ENCODE measurements at places on chromosomes 11 and 22.
A peak's percentile ranks its signal among the peaks of the same experiment; 100 is the strongest.

DNA sequence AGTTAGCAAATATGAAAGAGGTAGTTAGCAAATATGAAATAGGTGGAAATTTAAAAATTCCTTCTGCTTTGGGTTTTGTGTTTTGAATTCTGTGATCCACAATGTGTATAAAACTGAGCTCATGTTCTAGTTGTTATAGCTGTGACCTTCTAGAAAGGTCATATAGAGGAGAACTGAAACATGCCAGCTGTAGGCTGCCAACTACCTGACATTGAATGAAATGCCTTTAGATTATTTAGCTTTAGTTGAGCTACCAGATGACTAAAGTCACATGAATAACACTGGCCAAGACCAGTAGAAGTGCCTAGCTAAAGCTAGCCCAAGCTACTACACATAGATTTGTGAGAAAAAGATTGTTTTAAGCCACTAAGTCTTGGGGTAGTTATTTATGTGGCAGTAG, 5.8 kb upstream of the TCN1 start:
- DNase-seq, result no peak

DNA sequence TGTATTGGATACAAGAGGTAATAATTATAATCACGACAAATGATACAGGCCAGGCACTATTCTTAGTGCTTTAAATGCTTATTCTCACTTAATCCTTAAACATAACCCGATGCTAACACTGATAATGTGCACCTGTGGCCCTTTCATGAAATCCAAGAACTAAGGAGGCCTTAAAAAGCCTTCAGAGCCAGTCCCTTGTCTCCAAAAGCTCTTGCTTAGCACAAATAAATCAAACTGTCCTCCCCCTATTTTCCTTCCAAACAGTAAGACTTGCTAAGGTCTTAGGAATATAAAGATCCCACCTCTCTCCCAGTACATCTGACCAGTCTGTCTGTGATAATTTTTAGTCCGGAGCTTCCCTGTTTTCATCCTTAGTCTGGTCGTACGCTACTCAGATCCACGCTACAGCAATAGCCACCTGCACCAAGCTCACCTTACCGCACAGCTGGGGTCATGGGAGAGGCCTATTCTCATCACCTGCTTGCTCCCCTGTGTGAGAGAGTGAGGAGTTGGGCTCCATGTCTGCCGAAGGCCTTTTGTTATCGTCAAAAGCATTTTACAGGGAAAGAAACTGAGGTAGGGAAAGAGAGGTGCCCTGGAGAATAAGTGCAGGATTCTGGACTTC, 16.9 kb downstream of the FXYD6 start:
- no peak for DNase-seq

DNA sequence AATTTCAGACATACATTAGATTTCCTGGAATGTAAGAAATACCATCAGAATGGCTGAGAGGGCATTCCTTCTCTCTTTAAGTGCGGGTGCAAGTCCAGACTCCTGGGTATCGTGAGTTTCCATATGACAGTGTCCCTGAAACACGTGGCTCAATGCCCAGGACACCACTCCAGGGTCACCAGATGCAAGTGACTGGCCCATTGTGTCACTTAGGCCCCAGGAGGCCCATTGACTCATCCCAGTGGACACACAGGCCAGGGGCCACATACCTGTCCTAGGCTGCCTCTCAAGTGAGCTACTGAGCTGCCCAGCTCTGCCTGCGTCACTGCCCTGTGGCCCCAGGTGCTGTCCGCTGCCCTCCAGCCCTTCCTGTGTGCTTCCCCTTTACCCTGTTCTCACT, 18.5 kb downstream of the FBLN1 start:
- no peak for DNase-seq

DNA sequence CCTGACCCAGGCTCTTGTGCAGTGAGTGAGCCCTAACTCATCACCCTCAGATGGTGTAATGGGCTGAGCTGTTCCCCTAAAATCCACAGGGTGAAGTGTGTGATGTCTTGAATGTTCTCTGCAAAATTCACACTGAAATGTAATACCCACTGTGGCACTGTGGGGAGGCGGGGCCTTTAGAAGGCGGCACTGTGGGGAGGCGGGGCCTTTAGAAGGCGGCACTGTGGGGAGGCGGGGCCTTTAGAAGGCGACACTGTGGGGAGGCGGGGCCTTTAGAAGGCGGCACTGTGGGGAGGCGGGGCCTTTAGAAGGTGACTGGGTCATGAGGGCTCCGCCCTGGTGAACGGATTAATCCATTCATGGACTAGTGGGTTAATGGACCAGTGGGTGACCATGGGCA, 33.0 kb downstream of the CHID1 start:
- no peak for DNase-seq

DNA sequence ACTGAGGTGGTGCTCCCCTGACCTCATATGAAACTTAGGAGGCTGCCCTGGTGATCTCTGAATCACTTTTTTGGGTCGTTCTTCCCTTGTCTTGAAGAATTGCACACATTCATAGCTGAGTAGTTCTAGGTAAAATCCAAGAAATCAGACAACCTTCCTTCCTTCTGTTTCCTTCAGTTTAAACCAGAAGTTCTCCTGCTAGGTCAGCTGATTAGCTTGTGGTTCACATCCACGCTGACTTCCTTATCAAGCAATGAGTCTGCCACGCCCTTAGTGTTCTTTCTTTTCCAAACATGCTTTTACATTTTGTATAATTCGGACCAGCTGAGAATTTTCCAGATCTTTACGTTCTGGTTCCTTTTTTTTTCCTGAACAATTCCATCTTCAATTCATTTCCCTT, 892.8 kb downstream of the NTM start:
- no peak for DNase-seq

DNA sequence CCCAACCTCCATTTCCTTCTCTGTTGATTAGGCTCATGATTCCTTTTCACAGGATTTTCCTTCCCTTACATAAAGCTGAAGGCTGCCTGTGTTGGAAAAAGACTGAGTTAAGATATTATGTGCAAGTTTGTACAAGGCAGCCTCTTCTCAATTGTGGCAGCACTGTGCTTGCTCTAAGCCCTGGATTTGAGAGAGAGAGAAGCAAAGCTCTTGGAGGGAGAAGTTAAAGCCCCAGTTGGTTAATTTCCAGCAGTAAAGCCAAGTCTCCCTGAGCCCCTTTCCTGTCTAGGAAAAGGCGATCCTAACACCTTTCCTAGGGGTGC, 128.3 kb upstream of the SESN3 start:
- no peak for DNase-seq

GRCh38 chr11:129041611-129042018, 98.9 kb upstream of the TP53AIP1 start:
- no peak for DNase-seq

GRCh38 chr22:41048791-41049717, 43.3 kb upstream of the EP300 start:
- no peak for DNase-seq

GRCh38 chr11:68354148-68354872, 41.9 kb downstream of the LRP5 start:
- DNase-seq, result no peak

- DNase-seq, result no peak
These were observed 38.6 kb upstream of the PRR5 start for GRCh38 chr22:44663256-44663999.

DNA sequence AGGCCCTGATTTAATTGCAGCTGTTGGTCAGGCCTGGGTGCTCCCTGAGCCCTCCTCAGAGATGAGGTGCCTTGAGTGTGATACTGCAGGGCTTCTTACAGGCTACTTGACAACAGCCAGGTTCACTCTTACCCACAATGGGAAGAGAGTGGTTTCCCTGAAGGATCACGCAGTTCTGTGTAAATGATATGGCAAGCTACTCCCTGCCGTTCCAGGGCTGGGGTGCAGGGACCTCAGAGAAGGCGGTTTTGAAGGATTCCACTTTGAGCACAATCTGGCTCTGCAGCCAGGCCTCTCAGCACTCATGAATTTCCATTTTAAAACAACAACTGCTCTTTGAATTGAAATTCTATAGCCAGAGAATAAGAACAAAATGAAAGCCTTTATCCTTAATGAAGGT, 92.9 kb downstream of the SLC17A6 start:
- DNase-seq, result no peak

GRCh38 chr22:40273319-40273718, 73.0 kb upstream of the ADSL start:
- no peak for DNase-seq

DNA sequence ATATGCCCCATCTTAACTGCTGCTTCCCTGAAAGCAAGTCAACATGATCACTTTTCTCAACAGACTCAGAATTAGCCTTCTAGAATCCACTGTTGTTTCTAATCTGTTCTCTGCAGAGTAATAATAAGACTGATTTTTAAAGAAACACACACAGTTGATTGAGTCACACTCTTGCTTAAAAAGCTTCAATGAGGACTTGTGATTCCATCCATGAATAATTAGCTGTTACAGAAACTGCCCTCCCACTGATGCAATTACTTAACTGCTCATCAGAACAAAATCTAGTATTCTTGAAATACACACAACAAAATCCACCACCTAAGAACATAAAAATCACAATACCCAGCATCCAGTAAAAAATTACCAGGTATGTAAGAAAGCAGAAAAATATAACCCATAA, 100.5 kb upstream of the TIMP3 start:
- no peak for DNase-seq

- no peak for DNase-seq
These were observed 561.8 kb upstream of the CADM1 start for GRCh38 chr11:116065986-116066385.

DNA sequence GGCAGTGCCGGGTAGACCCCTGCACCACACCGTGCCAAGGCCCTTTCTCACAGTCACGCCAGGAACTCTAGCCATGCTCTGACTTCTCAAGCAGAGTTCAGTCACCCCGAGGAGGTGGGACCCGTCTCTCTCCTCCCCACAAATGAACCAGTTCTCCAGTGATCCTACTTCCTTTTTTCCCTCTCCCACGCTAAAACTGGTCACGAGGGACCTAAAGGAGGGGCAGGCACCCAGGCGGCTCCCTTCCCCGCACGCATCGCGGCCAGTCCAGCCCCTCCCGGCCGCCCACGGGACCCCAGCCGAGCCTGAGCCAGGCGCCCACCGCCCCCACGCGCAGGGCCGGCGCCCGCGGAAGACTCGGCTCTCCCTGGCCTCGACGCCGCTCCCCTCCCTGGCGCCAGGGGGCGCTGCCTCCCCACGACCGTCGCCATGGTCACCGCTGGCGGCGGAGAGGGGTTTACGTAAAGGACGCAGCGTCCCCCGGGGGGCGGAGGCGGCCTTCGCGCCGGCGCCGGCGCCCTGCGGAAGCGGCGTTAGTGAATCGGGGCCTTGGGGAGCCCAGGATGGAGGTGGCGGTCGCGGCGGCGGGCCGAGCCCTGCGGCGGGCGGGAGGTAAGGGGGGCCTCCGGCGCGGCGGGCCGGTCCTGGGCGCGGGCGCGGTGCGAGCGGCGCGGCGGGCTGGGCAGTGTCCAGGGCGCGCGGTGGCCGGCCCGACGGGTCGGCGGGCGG, at the start of gene DAGLA:
Gene DAGLA (plus strand): TSS at position 499 of the 729 bp plus-strand sequence. CDS start 39,765 bp downstream, outside the sequence.
- DNase-seq, result peak; percentile 63

GRCh38 chr11:77512092-77512491, 38.2 kb upstream of the PAK1 start:
- no peak for DNase-seq

DNA sequence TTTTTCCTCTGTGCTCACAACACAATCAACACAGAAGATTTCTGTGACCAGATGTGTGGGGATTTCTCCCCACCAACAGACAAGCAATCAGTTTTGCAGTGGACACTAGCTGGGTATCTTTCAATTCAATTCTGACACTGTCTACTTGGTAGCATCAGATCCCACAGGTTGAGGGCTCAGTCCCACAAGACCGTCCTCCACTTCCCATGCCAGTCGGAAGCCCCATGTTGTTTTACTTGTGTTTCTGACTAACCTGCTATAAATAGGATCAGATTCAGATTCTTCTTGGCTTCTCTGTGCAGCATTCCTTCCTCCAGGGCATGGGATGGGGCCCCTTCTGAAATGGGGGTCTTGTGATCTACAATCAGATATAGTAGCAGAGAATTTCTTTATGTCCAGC, 19.6 kb downstream of the ACER3 start:
- DNase-seq, result no peak

GRCh38 chr11:40188848-40189247, 1270.6 kb downstream of the LRRC4C start:
- DNase-seq, result no peak

DNA sequence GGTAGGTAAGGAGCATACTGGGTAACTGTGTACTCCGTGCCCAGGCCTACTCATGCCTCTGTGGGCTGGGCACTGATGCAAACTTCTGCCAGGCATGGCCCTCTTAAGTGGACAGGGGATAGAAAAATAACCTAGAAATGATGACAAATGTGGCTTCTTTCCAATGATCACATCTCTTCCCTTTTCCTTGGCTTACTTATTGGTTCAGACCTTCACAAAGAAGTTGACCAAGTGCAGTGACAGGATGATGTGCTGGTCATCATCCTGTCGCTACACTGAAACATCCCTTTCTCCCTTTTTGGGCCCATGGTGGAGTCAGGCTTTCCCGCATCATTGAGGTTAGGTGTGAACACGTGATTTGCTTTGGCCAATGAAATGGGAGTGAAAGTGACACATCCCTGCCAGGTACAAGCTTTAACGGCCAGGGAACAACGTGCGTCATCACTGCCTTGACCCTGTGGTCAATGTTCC, 31.8 kb upstream of the APOBEC3A start:
- DNase-seq, result no peak

DNA sequence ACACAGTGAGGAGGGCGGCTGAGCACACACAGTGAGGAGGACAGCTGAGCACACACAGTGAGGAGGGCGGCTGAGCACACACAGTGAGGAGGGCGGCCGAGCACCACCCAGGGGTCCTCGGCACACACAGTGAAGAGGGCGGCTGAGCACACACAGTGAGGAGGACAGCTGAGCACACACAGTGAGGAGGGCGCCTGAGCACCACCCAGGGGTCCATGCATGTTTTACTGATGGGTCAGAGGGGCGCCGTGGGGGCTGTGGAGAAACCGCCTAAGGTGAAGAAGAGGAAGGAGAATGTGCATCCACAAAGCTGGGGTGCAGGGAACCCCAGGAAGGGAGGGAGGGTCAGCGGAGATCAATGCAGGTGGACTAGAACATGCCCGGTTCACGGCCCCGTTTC, 461.8 kb downstream of the BRD1 start:
- DNase-seq, result no peak

DNA sequence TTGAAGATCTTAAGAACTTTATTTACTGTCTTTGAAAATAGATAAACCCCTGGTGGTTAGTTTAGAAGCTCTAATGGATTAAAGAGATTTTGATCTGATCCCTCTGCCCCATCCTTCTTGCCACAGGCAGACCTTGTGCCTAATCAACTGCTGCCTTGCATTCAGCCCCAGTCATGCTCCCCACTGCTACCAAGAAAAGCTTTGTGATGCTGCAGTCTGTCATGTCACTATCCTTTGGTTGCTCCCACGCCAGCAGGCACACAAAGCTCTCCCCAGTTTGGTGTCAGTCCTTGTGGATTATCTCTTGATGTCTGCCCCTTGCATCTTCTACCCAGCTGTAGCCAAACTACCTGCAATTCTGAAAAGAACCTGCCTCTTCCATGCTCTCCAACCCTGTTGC, 112.2 kb downstream of the MTNR1B start:
- no peak for DNase-seq

GRCh38 chr11:64321533-64321932, 3.6 kb downstream of the PRDX5 start:
- DNase-seq, result no peak

DNA sequence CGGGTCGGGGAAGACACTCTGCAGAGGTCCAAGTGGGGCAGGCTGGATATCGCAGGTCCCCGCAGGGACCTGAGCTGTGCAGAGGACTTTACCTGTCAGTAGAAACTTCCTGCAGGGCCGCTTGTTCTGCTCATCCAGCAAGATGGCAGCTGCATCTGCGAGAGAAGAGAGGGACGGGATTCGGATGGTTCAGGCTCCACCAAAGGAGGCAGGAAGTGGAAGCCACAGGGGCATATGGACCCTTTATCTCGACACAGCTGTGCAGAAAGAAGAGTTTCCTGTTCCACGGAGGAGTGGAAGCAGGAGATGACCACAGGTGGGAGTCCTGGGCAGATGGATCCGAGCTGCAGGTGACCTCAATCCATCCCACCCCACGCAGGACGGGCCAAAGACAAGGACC, 22.5 kb downstream of the CABP7 start:
- DNase-seq, result no peak
